ENCODE measurements at places on chromosomes 3 and 15. TPM values are rescaled to one million over a fixed set of nuclear protein-coding genes. Genes with fewer than 3 reads are reported as not detected.
A peak's percentile ranks its signal among the peaks of the same experiment; 100 is the strongest.

- no peak overlapping the region for H3K27ac ChIP-seq
- H3K36me3 ChIP-seq, result no peaks in the 10 kb centered on the region
- H3K4me3 ChIP-seq, result no peak overlapping the region
- H3K27me3 ChIP-seq, result no peaks in the 10 kb centered on the region
- H3K4me1 ChIP-seq, result peaks cover 14% of the 10 kb centered on the region
These were observed 79.3 kb upstream of the OXTR start for GRCh38 chr3:8848696-8849131.

GRCh38 chr3:127158614-127159229 is 34.2 kb upstream of the PRR23E start:
- H3K27me3 ChIP-seq, result no peaks in the 10 kb centered on the region
- DNase-seq, result peak; percentile 59
- no peak overlapping the region for H3K4me3 ChIP-seq
- H3K27ac ChIP-seq, result no peak overlapping the region
- no peaks in the 10 kb centered on the region for H3K36me3 ChIP-seq
- no peaks in the 10 kb centered on the region for H3K4me1 ChIP-seq

- H3K4me3 ChIP-seq, result no peak overlapping the region
- no peaks in the 10 kb centered on the region for H3K36me3 ChIP-seq
- no peaks in the 10 kb centered on the region for H3K4me1 ChIP-seq
These were observed 601.0 kb upstream of the SGO1 start for GRCh38 chr3:20787005-20787404.

DNA sequence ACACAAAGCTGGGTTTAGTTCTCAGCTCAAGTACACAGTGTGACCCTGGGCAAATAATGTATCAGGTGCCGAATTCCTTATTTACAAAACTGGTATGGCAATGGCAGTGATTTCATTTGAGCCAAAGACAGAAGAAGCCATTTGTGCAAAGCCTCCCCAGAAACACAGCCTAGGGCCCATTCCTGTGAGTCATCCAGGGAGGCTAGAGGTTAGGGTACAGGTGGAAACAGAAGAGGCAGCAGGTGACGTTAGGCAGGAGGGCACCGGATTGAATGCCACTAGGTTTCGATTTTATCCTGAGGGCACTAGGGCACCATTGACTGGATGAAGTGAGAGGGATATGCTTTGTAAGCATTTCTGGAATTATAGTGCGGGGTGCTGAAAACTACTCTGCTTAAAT is 766.9 kb upstream of the NR2F2 start:
- H3K27me3 ChIP-seq, result no peaks in the 10 kb centered on the region
- no peak overlapping the region for H3K27ac ChIP-seq
- no peak overlapping the region for H3K4me3 ChIP-seq
- DNase-seq, result no peak

DNA sequence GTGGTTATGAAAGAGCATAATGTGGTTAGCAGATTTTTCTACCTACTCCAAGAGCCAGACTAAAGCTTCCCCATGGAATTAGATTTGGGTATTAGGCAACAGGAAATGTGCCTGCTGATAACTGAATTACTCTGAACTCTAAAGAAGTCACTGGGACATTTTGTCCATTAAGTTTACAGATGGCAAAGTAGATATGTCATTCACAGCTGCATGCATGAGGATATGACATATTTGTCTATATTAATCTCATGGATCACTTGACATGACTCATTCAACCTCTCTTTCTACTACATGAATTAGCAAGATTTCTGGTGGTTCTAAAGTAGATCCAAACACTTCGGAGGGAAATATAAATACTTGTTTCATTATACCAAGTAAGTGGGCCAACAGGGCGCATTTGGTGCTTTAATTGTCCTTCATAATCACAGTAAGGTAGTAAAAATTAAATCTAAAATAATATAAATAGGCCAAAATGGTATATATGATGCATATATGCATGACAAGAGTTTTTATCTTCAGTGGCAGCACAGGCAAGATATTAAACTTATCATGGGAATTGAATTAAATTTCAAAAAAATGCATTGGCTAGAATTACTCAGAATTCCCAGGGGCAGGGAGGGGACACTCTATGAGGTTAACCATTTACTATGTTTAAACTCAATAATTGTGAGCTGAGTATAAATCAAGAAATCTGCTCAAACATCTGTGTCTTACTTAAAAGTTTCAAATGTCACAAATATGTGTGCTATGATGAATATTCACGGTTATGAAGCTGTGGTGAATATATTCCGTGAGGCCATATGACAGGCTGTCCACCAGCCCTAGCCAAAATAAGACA is 365.3 kb upstream of the KCNMB2 start:
- H3K27me3 ChIP-seq, result no peaks in the 10 kb centered on the region
- H3K36me3 ChIP-seq, result no peaks in the 10 kb centered on the region
- no peak overlapping the region for H3K4me3 ChIP-seq
- DNase-seq, result no peak

GRCh38 chr15:61171209-61171608 is 57.9 kb downstream of the RORA start:
- no peak overlapping the region for H3K4me3 ChIP-seq
- no peak overlapping the region for H3K27ac ChIP-seq
- no peaks in the 10 kb centered on the region for H3K27me3 ChIP-seq

DNA sequence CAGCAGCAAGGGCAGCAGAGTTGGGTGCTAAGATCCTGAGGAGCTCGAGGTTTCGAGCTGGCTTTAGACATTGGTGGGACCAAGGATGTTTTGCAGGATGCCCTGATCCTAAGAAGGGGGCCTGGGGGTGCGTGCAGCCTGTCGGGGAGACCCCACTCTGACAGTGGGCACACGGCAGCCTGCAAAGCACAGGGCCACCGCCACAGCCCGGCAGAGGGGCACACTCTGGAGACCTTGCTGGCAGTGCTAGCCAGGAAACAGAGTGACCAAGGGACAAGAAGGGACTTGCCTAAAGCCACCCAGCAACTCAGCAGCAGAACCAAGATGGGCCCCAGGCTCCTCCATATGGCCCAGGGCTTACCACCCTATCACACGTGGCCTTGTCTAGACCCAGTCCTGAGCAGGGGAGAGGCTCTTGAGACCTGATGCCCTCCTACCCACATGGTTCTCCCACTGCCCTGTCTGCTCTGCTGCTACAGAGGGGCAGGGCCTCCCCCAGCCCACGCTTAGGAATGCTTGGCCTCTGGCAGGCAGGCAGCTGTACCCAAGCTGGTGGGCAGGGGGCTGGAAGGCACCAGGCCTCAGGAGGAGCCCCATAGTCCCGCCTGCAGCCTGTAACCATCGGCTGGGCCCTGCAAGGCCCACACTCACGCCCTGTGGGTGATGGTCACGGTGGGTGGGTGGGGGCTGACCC is 18.8 kb downstream of the SEC61A1 start:
- H3K27me3 ChIP-seq, result no peaks in the 10 kb centered on the region
- H3K27ac ChIP-seq, result no peak overlapping the region
- no peak overlapping the region for H3K4me3 ChIP-seq
- H3K36me3 ChIP-seq, result peaks cover 3% of the 10 kb centered on the region
- DNase-seq, result no peak

DNA sequence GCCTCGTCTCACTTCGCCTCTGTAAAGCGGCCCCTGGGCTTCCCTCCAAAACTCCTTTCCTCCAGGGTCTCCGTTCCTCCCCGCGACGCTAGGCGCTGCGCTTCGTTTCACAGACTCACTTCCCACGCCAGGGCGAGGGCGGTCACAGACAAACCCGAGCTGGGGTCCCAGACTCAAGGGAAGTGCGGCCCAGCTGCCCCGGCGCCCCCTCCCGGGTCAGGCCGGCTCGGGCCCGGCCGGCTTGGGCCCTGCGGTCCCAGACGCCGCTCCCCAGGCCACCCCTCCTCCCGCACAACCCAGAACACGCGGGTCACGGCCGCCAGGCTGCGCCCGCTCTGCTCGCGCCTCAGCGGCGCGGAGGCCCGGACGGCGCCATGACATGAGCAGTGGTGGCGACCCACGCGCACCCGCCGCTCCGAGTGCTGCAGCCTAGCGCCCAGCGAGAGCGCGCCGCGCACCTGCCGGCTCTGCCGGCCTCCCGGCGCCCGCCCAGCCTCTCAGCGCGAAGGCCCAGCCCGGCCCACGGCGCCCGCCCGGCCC is 547 bp downstream of the NUP210 start:
- peaks cover 9% of the 10 kb centered on the region for H3K4me1 ChIP-seq
- no peaks in the 10 kb centered on the region for H3K36me3 ChIP-seq
- no peaks in the 10 kb centered on the region for H3K27me3 ChIP-seq
- H3K27ac ChIP-seq, result no peak overlapping the region

GRCh38 chr3:150030841-150031240 is 60.1 kb upstream of the PFN2 start:
- H3K27ac ChIP-seq, result no peak overlapping the region
- no peaks in the 10 kb centered on the region for H3K4me1 ChIP-seq
- H3K4me3 ChIP-seq, result no peak overlapping the region
- DNase-seq, result no peak
- no peaks in the 10 kb centered on the region for H3K27me3 ChIP-seq

DNA sequence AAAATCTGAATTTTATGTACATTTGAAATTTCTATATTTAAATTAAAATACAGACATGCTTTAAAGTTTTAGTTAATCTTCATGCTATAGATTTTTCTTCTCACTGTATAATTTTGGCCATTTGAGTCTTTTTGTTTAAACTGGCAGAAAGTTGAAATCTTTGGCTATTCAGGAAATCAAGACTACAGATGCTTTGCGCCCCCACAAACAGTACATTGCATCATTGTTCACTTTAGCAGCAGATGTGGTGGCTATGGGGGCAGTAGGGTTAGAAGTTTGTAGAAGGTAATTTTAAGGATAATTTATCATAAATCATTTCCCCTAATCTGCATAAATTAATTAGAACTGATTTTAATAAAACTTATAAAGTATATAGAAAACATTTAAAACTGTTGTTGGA is 20.9 kb downstream of the SPPL2A start:
- no peaks in the 10 kb centered on the region for H3K27me3 ChIP-seq
- no peaks in the 10 kb centered on the region for H3K4me1 ChIP-seq
- no peak overlapping the region for H3K27ac ChIP-seq
- H3K36me3 ChIP-seq, result no peaks in the 10 kb centered on the region

DNA sequence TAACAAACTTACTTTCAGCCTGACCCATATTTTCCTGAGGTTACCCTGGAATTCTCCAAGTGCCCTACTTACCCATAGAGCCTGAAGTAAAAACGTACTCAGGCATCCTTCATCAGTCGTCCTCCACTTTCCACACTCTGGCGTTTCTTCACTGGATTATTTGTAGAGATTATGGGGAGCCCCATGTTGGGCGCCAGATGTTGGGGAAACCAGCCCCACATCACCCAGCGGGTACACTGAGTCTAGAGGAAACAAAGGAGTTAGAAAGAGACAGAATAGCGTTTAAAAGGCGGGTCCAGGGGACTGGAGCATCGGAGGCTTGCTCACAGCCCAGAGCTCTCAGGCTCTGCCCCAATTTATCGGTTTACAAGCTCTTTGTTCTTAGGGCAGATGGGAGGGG is 9.7 kb upstream of the SLC28A2 start:
- H3K27me3 ChIP-seq, result no peaks in the 10 kb centered on the region
- no peaks in the 10 kb centered on the region for H3K4me1 ChIP-seq
- DNase-seq, result no peak
- H3K36me3 ChIP-seq, result no peaks in the 10 kb centered on the region
- H3K4me3 ChIP-seq, result no peak overlapping the region

- DNase-seq, result no peak
- no peaks in the 10 kb centered on the region for H3K36me3 ChIP-seq
- no peaks in the 10 kb centered on the region for H3K4me1 ChIP-seq
These were observed 11.4 kb downstream of the CPEB1 start for GRCh38 chr15:82635798-82636197.

DNA sequence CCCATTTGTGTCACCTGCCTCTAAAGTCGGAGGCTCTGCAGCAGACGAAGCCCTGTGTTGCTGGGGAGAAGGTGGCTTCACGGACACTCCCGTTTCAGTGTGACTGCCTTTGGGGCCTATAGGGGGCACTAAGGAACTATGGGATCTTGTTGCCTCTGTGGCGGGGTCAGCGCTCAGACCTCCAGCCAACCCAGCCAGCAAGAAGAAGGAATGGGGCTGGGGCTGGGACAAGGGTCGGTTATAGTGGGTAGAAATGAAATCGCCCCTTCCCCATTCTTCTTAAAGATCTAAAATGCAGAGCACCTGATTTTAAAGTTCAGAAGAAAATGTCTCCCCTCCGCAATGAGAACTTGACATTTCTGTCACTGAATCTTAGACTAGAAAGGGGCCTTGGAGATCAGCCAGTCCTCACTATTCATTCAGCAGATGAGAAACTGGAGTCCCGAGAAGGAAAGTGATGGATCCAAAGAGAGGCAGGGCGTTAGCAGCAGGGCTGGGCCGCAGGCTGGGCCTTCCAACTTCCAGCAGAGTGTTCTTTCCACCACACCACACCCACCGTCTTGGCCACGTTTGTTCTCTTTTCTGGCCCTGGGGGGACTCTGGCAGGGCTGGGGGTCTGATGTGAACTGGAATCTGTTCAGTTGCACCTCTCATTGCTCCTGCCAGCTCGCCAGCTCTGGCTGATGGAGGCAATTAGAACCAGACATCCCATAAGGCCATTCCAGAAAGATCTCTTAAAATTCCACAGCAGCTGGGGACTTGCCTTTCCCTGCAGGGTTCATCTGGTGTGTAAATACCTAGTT is 195.4 kb downstream of the OPA1 start:
- no peak overlapping the region for H3K4me3 ChIP-seq
- no peaks in the 10 kb centered on the region for H3K36me3 ChIP-seq
- DNase-seq, result peak; percentile 72
- H3K27me3 ChIP-seq, result no peaks in the 10 kb centered on the region

- H3K27ac ChIP-seq, result no peak overlapping the region
- peaks cover 3% of the 10 kb centered on the region for H3K4me1 ChIP-seq
- DNase-seq, result no peak
- no peak overlapping the region for H3K4me3 ChIP-seq
- H3K36me3 ChIP-seq, result no peaks in the 10 kb centered on the region
These were observed 3.5 kb upstream of the PIF1 start for GRCh38 chr15:64828985-64829384.

GRCh38 chr3:3145831-3146230 is 19.1 kb downstream of the TRNT1 start:
- DNase-seq, result no peak
- no peak overlapping the region for H3K4me3 ChIP-seq
- no peak overlapping the region for H3K27ac ChIP-seq
- peaks cover 1% of the 10 kb centered on the region for H3K36me3 ChIP-seq
- H3K27me3 ChIP-seq, result no peaks in the 10 kb centered on the region

GRCh38 chr3:21826416-21826815 is 75.4 kb upstream of the ZNF385D start:
- H3K27me3 ChIP-seq, result no peaks in the 10 kb centered on the region
- H3K27ac ChIP-seq, result no peak overlapping the region
- H3K4me3 ChIP-seq, result no peak overlapping the region

DNA sequence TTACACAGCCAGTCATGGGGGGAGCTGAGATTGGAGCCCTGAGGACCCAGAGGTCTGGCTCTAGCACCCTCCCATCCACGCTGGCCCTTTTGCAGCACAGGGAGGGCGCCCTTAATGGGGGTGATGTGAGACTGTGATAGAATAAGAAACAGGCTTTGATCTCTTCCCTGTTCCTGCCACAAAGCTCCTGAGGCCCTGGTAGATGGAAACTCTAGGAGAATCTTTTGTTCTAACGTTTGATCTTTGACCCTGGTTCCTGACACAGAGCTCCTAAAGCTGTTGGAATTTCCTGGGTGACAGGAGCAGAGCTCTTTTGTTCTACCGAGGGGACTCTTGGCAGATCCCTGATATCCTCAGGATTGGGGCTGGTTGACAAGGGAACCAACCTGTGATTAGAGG is 1.2 kb upstream of the UROC1 start:
- H3K4me1 ChIP-seq, result peaks cover 41% of the 10 kb centered on the region
- peak overlapping the region; percentile 45 for H3K27ac ChIP-seq
- no peak overlapping the region for H3K4me3 ChIP-seq
- DNase-seq, result peak; percentile 30

The OXSM gene
- 11.1 TPM for total RNA-seq

The IQCF5 gene
- not detected for total RNA-seq

The RBP2 gene
- 28.0 TPM for total RNA-seq

The KLHL40 gene
- total RNA-seq, result not detected

The GRK7 gene
- total RNA-seq, result not detected

The AQP9 gene
- not detected for total RNA-seq

The GOLGA8J gene
- not detected for total RNA-seq
